ENCODE measurements at places on chromosomes 1 and 21.
A peak's percentile ranks its signal among the peaks of the same experiment; 100 is the strongest.

DNA sequence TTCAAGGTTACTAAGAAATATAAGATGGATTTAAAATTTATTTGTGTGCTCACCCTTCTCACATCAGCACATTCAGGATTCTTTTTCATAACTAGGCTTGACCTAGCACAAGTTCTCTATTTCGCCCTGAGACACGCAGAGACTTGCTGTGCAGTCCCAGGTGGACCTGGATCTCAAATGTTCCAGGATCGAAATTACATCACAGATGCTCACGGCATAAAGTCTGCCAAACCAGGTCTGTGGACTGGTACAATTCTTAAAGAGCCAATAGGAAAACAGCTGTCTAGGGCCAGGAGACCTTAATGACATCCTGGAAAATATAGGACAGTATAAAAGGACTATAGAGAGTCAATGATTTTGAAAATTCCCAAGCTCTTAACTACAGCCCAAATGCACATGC lies 2.2 kb downstream of the PGBD5 start:
- DNase-seq, result no peak

- DNase-seq, result no peak
These were observed 7.5 kb downstream of the TAF1A start for GRCh38 chr1:222582099-222582774.

DNA sequence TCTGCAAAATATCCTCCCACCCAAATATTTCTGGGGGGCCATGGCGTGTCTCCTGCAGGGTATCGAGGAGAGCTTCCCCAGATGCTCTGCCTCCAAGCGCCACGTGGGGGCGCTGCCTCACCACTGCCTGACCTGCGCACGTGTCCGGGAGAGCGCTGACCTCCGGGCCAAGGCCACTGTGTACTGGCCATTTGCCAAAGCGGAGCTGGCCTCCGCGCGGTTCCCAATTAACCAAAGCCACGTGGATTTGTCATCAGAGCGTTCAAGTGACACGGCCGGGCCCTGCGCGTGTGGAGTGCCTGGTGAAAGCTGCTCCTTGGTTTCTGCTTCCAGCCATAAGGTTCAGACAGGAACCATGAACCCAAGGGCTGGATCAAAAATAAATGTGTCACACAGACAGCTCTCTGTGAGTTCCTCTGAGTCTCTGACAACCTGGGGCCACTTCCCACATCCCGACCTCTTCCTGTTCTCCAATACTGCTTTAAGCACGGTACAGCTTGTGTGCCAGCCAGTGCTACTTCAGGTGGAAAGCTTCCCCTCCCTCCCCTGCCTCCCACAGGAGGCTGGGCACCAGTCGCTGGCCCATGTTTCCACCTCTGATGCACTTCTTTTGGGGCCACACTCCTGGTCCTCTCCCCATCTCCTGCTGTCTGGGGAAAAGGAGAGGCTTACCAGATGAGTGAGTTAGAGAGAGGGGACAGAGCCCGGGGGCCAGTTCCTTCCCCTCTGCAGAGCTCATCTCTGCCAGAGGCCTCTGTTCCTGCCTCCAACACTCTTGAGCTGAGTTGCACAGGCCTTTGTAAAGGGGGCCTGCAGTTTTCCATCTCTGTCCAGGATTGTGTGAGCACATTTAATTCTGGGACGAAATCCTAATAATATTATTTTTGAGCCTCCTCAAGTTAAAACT lies 26.1 kb downstream of the ZP4 start:
- DNase-seq, result no peak

DNA sequence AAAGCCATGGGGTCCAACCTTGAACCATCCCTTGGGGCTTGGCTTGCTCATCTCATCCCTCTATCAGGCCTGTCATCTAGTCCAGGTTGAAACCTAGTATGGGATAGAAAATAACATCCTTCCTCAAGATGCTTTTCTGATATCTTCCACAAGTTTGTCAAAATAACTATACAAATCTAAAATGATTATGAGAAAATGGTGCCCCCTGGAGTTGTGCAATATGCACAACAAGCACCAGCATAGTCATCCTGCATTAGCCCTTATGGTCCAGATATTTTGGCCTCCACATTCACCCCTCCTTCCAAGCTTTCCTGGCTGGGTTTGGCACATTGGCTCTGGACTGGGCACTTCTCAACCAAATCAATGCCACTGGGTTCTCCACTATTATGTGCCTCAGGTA lies 101.2 kb downstream of the TBX19 start:
- DNase-seq, result no peak

- no peak for DNase-seq
These were observed 59.5 kb downstream of the ACBD3 start for GRCh38 chr1:226126824-226127569.

DNA sequence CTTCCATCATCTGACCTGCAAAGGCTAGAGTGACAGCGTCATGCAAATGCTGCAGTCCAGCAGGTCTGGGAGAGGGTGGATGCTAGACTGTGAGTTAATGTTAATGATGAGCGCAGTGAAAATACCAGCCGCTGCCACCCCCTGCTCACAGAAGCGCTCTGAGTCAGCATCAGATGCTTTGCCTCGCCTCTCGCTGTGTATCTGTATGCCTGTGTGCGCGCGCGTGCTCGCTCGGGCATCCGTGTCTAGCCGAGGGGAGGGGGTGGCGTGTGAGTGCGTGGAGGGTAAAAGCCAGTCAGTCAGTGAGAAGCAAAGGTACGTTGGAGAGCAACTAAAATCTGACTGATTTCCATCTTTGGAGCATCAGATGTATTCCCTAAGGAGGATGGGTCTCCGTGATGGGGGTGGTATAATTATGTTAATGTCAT lies 858.7 kb downstream of the USP25 start:
- no peak for DNase-seq

- DNase-seq, result no peak
These were observed 31.1 kb upstream of the ZBTB40 start for GRCh38 chr1:22420455-22421053.

DNA sequence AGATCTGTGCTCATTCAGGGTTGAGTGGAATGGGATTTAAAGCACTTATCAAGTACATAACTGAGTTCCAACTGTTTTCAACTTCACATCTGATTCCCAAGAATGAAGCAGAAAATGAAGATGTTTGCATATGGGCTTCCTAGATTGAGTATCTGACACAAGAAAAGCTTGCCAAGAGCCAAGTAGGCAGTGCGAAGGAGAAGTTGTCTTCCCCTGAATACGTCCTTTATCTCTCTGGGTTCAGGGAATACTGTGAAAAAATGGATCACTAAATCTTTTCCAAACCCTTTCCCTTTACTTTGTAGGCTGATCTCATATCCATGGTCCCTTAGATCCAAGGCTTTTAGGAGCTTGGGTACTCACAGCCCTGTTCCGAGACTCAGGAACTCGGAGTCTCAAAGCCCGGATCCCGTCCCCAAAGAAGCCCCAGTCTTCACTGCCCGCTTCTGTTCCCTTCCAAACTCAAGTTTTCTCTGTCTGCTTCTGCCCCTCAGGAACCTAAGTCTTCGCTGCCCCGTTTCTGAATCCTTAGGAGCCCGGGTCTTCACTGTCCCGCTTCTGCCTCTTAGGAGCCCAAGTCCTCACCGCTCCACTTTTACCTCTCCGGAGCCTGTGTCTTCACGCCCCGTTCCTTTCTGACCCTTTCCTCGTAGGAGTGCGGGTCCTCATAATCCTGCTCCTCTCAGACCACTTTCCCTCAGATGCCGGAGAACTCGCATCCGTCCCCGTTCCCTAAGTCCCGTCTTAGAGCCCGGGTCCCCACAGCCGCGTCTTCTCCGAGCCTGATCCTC lies 616 bp downstream of the TAF12 start:
- DNase-seq, result no peak

GRCh38 chr1:164635059-164635802 lies 76.2 kb downstream of the PBX1 start:
- no peak for DNase-seq

DNA sequence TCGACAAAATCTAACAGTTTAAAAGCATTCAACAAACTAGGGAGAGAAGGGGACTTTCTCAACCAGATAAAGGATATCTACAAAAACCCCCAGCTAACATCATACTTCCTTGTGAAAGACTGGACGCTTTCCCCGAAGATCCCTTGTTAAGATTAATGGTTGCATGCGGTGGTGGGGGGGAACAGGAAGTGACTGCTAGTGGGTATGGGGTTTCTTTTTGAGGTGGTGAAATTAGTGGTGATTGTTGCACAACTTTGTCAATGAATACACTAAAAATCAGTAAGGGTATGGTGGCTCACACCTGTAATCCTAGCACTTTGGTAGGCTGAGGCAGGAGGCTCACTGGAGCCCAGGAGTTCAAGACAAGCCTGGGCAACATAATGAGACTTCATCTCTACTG lies 26.9 kb upstream of the EYA3 start:
- peak; percentile 2 for DNase-seq

GRCh38 chr1:43552813-43553212 lies 22.1 kb downstream of the PTPRF start:
- no peak for DNase-seq

GRCh38 chr1:197768014-197768805 lies 7.1 kb downstream of the DENND1B start:
- DNase-seq, result no peak

DNA sequence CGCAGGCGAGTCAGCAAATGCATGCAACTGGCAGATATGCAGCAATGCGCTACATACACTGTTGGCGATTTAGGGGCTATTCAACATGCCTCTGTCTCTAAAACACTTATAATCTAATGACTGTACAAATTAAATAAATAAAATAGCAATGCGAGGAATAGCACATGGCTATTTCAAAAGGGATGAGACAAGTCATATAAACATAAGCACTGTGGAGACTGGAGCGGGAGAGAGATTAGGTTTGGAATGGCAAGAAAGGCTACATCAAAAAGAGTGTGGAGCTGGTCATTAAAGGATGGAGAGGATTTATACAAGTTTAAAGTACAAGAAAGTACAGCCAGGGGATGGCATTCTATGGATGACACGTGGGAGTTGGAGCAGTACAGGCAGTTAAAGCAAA lies 523.5 kb upstream of the CAMK1G start:
- no peak for DNase-seq

GRCh38 chr1:42552636-42553035 lies 89.5 kb downstream of the CCDC30 start:
- no peak for DNase-seq

GRCh38 chr1:200903793-200904192 lies 9.1 kb downstream of the INAVA start:
- no peak for DNase-seq

GRCh38 chr1:18956193-18957135 lies at the start of gene IFFO2:
TSS of gene IFFO2 (minus strand) at chr1:18956676. CDS start at chr1:18956332, 344 bp downstream.
- peak; percentile 96 for DNase-seq

GRCh38 chr1:211503542-211503941 lies 11.6 kb upstream of the RD3 start:
- DNase-seq, result no peak

DNA sequence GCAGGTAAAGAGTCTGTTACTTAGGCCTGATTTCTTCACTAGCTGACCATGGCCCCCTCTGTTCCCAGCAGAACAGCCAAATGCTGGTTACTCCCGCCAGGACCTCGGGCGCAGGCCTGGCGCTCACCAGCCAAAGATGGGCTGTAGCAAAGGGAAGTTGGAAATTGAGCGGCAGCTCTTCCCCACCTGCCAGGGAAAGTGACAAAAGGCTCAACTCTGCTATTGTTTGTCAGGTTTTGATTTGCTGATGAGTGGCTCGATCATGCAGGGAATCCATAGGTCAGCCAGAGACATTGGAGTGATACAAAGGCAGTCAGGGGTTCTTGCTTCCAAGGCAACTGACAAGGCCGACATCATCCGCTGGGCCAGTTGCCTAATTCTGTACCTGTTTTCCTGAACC lies 120.1 kb downstream of the ASTN1 start:
- DNase-seq, result no peak

DNA sequence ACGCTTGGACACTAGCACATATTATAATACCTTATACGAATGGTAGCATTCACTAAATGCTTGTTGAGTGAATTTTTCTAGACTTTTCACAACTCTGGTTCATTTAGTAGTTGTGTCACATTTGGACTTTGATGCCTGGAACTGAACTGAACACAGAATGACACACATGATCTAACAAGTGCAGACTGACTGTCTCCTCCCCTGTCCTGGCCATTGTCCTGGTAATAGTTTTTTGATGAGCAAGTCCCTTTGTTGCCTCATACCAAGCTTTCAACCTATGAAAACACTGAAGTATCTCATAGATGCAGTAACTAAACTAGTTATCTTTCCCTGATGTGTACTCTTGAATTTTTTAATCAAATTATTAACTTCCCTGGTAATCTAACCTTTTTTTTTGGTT lies 66.4 kb downstream of the LRRC8D start:
- no peak for DNase-seq

DNA sequence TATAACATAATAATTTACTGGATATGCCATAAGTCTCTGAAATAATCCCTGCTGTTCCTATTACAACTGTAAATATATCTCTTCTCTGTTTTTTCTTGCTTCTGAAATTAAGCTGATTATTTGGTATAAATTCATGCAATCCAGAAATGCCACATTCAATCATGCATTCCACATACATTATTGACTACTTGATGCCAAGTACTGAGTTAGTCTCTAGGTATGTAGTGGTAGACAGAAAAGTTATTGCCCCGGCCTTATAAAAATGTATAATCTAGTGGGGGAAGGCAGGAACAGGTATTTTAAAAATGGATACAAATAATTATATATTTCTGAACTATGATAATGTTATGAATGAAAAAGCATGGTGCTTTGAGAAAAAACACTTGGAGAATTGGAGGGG lies 338.6 kb upstream of the SNX7 start:
- no peak for DNase-seq

GRCh38 chr1:167328816-167329483 lies 108.3 kb downstream of the POU2F1 start:
- no peak for DNase-seq

- no peak for DNase-seq
These were observed 53.6 kb downstream of the RPS6KC1 start for GRCh38 chr1:213104604-213105003.

- DNase-seq, result no peak
These were observed 42.3 kb downstream of the PLEKHO1 start for GRCh38 chr1:150192012-150192411.

DNA sequence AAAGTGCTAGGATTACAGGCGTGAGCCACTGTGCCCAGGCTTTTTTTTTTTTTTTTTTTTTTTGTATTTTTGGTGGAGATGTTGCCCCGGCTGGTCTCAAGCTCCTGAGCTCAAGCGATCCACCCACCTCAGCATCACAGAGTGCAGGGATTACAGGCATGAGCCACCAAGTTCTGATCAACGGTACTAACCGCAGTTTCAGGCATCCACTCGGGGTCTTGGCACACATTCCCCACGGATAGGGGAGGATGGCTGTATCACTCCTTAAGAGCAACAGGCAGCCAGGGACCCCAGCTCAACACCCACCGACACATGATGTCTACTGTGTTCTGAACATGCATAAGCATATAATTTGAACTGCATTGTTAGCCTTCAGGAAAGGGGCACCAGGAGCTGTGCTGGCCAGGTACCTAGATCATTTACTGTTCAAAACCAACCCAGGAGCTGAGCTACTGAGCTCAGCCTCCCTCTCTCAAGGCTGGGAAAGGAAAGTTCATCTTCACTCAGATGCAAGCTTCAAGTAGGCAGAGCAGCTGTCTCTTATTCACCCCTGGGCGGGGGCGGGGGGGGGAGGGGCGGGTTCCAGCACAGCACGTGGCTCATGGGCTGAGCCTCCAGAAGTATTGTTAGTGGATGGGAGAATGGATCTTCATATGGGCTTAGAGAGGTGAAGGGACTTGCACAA lies 24.7 kb downstream of the CAPZB start:
- DNase-seq, result no peak

All from stimulated activated CD8-positive, alpha-beta memory T cell treated with anti-CD3 and anti-CD28 coated beads, Interleukin-15, amount 100 ng/mL, for 4 hours (primary cell).